Sigmoid colon (tissue), 7 donors: ENCODE measurements at places on chromosomes 3 and 15. TPM values are rescaled to one million over a fixed set of nuclear protein-coding genes. Genes with fewer than 3 reads are reported as not detected.

GRCh38 chr15:50803479-50804180 lies 38.1 kb upstream of the SPPL2A start:
- H3K4me1 ChIP-seq = no peaks in the 10 kb centered on the region
- H3K27me3 ChIP-seq = no peaks in the 10 kb centered on the region
- H3K36me3 ChIP-seq = no peaks in the 10 kb centered on the region
- no peak for DNase-seq

GRCh38 chr3:188042466-188042865 lies 111.5 kb upstream of the LPP start:
- no peak overlapping the region for H3K4me3 ChIP-seq
- H3K4me1 ChIP-seq = no peaks in the 10 kb centered on the region
- H3K36me3 ChIP-seq = no peaks in the 10 kb centered on the region
- H3K27me3 ChIP-seq = no peaks in the 10 kb centered on the region
- no peak for DNase-seq

DNA sequence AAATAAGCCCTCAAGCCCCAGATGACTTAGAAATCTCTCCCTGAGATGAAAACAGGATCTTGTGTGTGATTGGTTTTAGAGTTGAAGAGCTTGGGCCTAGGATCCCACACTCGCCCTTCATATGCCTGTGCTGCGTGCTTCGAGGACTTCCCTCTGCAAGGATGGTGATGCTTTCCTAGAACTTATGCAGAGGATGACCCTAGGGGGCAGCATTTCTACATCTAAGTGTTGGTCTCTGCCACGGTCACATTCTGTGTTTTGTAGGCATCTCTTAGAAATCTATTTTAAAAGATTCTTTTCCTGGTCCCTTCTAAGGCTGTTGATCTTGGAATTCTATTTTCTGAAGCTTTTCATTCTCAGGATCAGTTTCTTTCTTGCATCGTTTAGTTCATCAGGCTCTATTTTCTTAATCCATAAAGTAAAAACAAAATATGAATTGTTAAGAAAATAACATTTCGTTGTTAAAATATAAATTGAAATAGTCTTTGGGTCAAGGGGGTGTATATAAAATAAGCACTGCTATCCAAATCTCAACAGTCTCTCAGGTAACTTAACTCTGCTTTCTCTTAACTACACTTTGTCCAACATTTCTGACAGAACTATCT lies 45.7 kb downstream of the WDR76 start:
- no peaks in the 10 kb centered on the region for H3K4me1 ChIP-seq
- no peaks in the 10 kb centered on the region for H3K27me3 ChIP-seq
- H3K36me3 ChIP-seq = no peaks in the 10 kb centered on the region
- no peak overlapping the region for H3K4me3 ChIP-seq

The MOBP gene
- not detected for total RNA-seq

DNA sequence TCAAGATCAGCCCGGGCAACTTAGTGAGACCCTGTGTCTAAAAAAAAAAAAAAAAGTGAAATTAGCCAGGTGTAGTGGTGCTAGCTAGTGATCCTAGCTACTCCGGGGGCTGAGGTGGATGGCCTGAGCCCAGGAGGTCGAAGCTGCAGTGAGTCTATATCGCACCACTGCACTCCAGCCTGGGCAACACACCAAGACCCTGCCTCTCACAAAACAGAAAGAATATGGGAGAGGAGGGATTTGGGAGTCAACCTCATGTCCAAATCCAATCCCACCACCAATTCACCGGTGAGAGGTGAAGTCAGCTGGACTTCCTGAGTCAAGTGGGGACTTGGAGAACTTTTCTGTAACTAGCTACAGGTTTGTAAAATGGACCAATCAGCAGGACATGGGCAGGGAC lies 80.5 kb upstream of the MFGE8 start:
- H3K4me1 ChIP-seq = no peaks in the 10 kb centered on the region
- H3K27me3 ChIP-seq = no peaks in the 10 kb centered on the region
- DNase-seq = no peak
- no peak overlapping the region for H3K27ac ChIP-seq
- H3K4me3 ChIP-seq = no peak overlapping the region

The AP3B2 gene
- 1.2 TPM for total RNA-seq

The KNL1 gene
- total RNA-seq = 0.68 TPM

The CPN2 gene
- total RNA-seq = not detected
